ENCODE measurements at places on chromosomes 3 and 15.

DNA sequence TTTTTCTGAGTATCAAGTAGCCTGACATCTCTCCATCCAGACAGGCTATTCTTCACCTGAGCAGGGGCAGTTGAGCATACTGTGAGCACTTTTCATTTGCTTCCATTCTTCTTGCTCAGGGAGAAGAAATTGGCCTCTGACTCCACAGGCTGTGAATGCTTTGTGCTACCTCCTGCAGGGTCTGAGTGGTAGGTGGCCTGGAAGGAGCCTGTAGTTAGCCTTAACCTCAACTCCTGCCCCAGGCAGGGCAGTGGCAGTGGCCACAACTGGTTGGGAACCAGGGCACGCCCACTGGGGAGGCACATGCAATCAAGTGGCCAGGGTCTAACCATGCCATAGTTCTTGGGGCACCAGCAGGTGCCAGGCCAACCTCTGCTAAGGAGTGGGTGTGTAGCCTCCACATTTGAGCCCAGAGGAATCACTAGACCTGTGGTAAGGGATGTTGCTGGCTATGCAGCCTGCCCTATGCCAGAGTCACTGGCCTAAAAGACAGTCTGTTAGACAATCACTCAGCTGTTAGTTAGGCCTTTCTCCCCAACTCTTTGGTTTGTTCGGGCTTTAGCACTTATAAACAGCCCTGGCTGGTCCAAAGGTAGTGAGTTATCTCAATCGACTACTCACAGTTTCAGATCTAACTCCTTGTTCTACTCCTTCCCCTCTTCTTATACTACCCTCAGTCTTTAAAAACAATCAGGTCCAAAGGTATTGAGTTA lies 7.4 kb downstream of the C3orf62 start:
- DNase-seq = no peak

- DNase-seq = no peak
Measured at GRCh38 chr15:65400760-65401610, 21.8 kb downstream of the IGDCC4 start.

- no peak for DNase-seq
Measured at GRCh38 chr15:88023914-88024313, 232.6 kb downstream of the NTRK3 start.

DNA sequence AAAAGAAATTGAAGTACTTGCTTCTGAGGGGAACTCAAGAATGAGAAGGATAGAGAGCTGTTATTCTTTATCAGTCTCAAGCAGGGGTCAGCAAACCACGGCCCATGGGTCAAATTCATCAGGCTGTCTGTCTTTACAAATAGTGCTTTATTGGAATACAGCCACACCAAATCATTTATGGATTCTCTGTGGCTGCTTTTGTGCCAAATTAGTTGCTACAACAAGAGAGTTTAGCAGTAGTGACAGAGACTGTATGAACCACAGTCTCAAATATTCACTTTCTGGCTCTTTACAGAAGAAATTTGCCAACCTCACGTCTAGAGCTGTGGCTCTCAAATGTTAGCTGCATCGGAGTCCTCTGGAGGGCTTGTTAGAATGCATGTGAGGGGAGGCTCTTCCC lies 258.0 kb upstream of the RARB start:
- DNase-seq = no peak

GRCh38 chr15:49712846-49713450 lies 92.1 kb downstream of the DTWD1 start:
- no peak for DNase-seq

GRCh38 chr15:88083811-88084760 lies 172.5 kb downstream of the NTRK3 start:
- DNase-seq = no peak

- DNase-seq = no peak
Measured at GRCh38 chr15:88981244-88982215, 68.4 kb upstream of the MFGE8 start.

DNA sequence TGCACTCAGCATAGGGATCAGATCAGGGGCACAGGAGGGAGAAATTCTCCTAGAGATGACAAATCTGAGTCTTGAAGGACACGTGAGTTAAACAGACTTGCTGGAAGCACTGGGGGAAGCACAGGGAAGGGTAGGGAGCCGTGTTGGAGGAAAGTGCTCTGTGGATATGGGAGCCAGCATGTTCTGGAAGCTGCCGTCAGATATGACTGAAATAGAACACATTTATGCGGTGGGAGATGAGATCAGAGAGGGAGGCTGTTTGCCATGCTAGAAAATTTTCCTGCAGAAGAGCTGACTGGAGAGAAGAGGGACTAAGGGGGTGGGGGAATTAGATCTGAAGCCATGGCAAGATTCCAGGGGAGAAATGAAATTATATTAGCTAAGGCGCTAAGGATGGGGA lies 1.8 kb downstream of the TAMM41 start:
- DNase-seq = no peak

DNA sequence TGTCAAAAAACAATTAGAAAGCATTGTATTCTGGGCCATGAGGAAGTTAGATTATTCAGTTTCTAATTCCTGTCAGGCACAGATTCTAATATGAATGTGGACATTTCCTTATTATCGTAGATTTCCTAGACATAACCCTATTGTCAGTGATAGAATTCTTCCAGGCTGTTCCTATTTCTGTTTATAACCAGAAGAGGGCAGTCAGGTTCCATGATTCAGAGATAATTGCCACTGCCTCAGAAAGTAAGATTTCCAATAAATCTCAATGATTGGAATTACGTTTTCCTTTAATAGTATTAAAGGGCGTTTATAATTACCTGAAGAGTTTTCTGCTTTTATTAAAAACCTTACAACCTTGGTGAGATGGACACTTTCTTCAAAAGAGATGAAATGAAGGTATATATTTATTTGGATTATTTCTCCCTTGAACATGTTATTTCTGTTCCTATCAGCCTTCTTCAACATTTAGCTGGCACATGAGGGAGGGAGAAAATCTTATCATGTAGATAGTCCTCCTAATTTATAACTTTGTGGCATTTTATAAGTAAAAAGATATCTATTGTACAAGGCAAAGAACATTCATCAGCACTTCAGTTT lies 439.2 kb downstream of the MCTP2 start:
- DNase-seq = no peak

GRCh38 chr3:12040902-12041301 lies 36.7 kb downstream of the SYN2 start:
- DNase-seq = no peak

- DNase-seq = no peak
Measured at GRCh38 chr15:60568914-60569391, 90.0 kb upstream of the ICE2 start.

GRCh38 chr3:101709126-101709525 lies 15.3 kb upstream of the CEP97 start:
- no peak for DNase-seq

GRCh38 chr3:40268802-40269524 lies 40.5 kb upstream of the EIF1B start:
- DNase-seq = no peak

DNA sequence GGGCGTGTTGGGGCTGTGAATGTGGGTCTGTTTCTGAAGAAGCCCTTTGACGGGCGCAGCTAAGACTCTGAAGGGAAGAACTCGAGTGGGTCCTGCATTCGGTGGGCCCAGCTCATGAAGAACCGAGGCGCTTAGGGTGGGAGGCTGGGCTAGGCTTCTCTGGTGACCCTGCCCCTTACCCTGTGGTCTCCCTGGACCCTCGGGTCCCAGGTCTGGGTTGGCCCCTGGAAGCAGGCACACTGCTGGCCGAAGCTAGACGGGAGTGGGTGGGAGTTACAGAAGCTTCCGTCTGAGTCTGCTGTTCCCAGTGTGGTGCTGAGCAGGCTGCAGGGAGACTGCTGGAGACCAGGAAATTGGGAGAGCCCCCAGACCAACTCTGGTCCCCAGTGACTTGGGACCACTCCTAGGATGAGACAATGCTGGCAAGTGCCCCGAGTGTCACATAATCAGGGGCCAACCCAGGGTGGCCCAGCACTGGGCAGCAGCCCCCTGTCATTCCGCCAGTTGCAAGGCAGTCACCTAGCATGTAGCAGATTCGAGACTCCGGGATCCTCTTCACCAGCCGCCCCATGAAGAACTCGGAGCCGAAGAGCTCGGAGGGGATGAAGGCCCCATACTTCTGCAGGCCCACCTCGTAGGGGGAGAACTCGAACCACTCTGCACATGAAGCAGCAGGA lies 16.7 kb upstream of the EHD4 start:
- DNase-seq = no peak

DNA sequence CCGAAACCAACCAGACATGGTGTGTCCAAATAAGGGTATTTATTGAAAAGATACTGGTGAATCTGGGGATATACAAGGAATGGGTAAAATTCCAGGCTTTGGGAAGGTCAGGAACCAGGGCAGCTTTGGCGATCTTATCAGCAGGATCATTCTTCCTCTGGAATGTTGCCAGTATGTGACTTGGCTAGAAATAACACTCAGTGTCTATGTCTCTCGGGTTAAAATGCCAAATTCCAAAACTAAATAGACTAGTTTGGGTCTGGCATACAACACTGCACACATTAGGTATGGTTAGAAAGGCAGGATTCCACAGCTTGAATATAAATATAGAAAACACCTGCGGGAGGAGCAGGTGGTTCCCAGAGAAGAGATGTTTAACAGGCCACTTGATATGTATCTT lies 220.2 kb upstream of the CD96 start:
- no peak for DNase-seq

- DNase-seq = no peak
Measured at GRCh38 chr15:59885832-59886231, 118.3 kb upstream of the FOXB1 start.

DNA sequence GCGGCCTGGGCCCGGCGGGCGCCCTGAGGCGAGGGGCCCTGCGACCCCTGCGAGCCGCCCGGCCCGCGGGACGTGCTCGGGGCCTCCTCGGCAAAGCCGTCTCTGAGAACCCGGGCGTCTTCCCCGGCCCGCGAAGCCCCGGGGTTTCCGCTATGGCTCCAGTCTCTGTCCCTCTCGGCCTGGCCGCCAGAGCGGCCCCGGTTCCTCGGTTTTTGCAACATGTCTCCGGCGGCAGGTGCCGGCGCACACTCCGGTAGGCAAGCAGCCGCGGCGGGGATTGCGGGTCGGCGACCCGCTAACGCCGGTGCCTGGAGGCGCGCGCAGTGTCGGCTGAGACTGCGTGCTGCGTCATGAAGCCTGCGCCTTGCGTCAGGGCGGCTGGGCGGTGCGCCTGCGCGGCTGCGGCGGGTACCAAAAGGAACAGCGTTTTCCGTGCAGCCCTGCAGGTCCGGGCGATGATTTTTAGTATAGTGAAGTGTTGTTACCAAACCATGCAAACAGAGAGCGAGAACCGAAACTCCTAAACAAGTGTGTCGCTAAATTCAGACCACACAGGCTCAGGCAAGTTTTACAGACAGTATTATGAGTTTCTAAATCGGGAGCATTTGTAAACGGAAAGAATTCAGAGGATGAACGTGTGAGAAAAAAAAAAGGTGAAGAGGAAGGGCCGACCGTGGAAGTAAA lies at the start of gene NSMCE3:
TSS of gene NSMCE3 (minus strand) at position 338 of the 684 bp plus-strand sequence. CDS start at position 221, 117 bp downstream.
- DNase-seq = peak; percentile 72

DNA sequence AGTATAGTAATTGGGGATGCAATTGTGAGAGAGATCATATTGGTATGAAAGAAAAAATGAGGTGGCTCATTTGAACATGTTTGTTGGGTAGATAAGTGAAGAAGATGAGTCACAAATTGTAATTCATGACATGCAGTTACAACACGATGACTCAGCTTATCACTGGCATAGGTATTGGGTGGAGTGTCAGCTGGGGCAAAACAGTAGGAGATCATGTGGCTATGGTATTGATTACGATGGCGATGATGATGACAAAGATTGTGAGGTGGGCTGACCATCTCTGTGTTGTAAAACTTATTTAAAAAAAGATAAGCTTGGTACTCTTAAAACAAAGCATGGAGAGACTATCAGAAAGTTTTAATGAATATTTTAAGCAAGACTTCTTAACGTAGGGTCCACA lies 11.6 kb upstream of the DPH6 start:
- DNase-seq = no peak

DNA sequence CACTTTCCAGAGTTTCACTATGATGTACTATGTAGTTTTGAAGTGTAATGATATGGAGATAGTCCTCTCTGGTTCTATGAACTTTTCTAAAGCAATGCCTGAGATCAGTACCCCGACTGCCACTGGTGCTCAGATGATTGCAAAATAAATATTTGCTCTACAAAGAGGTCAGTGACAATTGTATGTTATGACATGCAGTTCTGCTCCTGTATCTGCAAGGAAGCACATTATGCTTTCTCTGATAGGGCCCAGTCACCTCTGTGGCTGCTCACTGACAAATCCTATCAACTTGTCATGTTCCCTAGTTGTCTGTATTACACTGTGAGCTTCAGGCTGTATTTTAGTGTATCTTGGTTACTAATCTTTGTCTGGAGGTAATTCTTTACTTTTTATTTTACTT lies 362.6 kb downstream of the ROBO1 start:
- DNase-seq = no peak

GRCh38 chr3:4806535-4807108 lies 172.6 kb upstream of the BHLHE40 start:
- DNase-seq = no peak

GRCh38 chr3:73765878-73766545 lies 141.3 kb upstream of the PDZRN3 start:
- DNase-seq = no peak

- no peak for DNase-seq
Measured at GRCh38 chr3:54159917-54160316, 37.6 kb downstream of the CACNA2D3 start.

- no peak for DNase-seq
Measured at GRCh38 chr15:50390554-50391264, 33.5 kb upstream of the USP8 start.

DNA sequence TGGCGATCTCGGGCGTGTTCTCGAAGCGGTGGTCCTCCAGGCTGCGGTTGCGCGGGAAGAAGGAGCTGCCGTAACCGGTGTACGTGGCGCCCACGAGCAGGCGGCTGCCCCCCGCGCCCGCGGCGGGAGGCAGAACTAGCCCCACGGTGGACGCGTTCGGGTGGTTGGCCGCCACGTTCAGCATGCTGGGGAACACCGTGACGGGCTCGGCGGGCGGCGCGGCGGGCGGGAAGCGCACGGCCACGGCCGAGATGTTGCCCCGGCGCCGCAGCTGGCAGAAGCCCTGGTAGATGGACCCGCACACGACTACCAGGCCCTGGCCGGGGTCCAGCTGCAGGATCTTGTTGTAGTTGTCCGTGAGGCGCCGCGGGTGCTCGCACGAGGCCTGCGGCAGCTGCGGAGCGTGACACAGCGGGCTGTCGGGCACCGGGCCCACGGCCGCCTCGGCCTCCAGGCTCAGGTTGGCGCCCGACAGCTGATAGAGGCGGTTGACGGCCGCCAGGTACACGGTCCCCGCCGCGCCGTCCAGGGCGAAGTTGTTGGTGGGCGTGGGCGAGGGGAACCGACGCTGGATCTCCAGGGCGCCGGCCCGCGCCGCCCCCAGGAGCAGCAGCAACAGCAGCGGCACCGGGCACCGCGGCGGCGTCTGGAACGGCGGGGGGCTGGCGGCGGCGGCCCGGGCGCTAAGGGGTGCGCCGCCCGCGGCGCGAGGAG lies 397 bp downstream of the PLXND1 start:
- no peak for DNase-seq

GRCh38 chr3:46289966-46290365 lies 47.7 kb downstream of the CCR3 start:
- DNase-seq = no peak

- DNase-seq = no peak
Measured at GRCh38 chr15:37981201-37981600, 46.8 kb downstream of the TMCO5A start.

Data from activated CD4-positive, CD25-positive, alpha-beta regulatory T cell (primary cell).